Smooth muscle cell of the brain vasculature (primary cell): ENCODE measurements at places on chromosomes 4 and X.

DNA sequence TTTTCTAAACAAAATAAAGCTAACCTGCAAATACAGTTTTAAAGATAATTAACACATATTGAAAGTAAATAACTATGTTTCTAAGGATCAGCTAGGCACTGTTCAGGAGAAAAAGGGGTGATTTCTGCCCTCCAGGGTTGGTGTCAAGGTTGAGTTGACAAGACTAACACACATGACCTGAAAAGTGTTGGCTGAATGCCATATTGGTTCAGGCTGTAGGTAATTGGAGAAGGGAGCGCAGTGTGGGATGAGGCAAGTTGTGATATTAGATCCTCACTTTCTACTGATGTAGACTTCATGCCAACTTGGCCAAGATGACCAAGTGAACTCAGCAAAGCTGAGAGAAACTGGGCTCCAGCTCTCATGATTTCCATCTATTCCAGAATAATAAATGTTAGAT is 42.2 kb downstream of the PPM1K start:
- no peak for DNase-seq

DNA sequence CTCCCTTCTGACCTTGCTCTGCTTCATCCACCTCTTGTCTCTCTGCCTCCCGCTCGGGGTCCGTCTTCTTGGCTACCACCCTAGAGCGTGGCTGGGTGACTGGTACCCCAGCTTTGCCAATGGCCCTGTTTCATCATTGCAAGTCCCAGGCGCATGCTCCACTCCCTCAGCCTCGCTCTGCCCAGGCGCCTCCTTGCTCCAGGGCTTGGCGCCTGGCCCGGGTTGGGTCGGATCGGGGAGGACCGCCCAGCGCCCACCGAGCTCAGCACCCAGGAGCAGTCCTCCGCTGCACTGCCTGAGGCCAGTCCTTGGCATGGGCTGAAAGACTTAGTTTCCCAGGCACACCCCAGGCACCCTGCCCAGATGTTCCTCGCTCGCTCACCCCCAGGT is 577 bp downstream of the BGN start:
- DNase-seq: no peak

DNA sequence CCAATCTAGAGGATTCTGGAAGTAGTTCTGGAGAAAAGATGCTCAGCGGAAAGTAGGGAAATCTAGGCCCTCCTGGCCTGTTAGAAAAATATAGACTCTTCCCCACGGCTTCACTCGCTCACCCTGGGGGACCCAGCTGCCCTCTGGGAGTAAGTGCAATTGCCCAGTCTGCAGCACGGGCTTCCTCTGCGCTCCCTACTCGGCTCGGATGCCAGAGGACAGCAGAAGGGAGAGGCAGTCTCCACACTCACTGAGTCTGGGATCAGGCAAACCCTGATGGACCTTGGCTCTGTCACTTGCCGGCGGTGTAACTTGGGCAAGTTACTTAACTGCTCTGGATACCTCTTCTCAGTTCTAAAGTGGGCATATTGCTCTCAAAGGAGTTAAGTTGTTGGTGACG is 2.1 kb downstream of the SHISA3 start:
- no peak for DNase-seq

- no peak for DNase-seq
Observed at GRCh38 chr4:117334451-117335188, 249.2 kb upstream of the TRAM1L1 start.

DNA sequence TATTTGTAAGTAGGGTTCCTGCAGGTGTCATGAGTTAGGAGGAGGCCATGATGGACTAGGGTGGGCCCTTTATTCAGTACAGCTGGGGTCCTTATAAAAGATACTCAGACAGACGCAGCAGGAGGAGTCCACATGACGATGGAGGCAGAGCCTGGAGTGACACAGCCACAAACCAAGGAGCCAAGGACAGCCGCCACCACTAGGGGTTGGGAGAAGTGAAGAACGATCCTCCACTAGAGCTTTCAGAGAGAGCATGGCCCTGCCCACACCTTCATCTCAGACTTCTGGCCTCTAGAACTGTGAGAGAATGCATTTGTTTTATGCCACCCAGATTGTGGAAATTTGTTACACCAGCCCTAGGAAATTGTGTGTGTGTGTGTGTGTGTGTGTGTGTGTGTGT is 31.1 kb downstream of the JAKMIP1 start:
- DNase-seq: no peak

DNA sequence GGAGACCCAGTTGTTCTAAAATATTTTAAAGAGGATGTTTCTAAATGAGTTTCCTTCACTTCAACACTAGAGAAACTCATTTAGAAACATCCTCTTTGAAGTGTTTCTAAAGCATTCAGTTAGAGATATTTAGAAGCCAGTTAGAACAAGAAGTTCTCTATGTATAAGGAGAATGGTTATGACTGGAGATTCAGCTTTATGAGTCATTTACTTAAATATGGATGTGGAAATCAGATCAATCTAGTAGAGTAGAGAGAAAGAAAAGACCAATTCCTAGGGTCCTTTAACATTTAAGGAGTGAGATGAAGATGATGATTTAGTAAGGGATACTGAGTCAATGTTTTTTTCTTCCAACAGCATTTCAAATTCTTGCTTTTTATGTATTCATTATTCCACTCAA is 234.1 kb downstream of the GRXCR1 start:
- DNase-seq: no peak

GRCh38 chrX:50613846-50614245 is 143.2 kb upstream of the DGKK start:
- no peak for DNase-seq

- no peak for DNase-seq
Observed at GRCh38 chr4:70586841-70587240, 5.2 kb upstream of the AMBN start.
